Endothelial cell (in vitro differentiated cells): ENCODE measurements at places on chromosomes 4 and X.

GRCh38 chr4:874056-874455 is 48.1 kb upstream of the CPLX1 start:
- no peak for DNase-seq

- no peak for DNase-seq
Observed at GRCh38 chr4:147050356-147050765, 104.7 kb upstream of the TTC29 start.

GRCh38 chr4:149980941-149981340 is 97.3 kb upstream of the DCLK2 start:
- peak; percentile 67 for DNase-seq

DNA sequence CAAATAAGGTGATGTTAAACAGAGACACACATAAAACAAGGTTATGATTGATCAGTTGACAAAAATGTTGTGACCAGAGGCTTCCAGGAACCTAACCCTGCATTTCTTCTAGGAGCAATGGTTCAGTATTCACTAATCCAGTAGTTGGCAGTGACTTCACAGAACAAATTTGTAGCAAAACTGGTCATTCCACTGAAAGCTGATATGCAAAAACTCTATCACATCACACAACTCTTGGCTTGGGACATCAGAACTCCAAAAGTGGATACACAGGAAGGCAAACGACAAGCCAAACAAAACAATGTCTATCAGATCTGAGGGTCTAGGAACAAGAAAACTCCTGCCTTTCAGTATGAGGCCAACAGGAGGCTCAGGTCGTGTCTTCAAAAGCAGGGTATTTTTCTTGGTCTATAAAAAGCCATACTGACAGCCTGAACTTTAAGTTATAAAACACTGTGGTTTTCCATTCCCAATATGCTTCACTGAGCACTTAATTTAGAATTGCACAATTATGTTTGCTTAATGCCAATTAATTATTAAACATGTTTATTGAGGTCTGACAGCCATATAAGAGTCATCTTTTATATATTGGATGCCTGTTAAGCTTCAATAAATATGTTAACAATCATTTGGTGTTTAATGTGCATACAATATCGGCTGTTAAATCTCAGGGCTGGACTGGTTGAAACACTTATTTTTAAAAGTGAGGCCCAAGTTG is 45.6 kb downstream of the SOD3 start:
- no peak for DNase-seq

DNA sequence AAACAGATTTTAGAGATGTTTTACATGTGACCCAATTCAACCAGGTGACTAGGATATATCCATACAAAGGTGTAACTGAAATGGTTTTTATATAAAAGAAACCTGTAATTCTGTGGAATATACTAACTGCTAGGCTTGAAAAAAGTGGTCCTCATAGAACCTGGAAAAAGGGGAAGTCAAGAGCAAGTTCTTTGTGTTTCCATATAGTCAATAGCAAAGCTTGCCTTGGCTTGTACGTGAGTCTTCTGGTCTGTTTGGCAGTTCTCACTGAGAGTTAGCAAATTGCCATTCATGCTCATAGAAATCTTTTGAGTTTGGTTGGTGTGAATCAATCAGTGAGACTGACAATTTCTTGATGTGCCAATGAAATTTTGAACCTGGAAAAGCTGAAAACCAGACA is 79.4 kb upstream of the SMIM10 start:
- DNase-seq, result no peak

DNA sequence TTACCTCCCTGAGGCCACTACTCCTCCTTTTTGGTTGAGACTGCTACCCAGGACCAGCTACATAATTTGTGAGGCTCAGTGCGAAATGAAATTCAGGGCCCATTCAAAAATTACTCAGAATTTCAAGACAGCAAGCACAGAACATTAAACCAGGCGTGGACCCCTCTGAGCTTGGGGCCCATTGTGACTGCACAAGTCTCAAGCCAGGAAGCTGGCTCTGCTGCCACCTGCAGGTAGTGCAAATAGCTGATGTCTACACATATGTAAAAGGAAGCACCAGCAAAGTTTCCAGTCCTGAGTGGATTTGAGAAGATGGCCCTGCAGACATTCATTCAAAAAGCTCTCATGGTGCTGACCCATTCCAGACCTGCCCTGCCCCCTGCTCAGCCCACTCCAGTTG is 213.4 kb upstream of the LNX1 start:
- no peak for DNase-seq

DNA sequence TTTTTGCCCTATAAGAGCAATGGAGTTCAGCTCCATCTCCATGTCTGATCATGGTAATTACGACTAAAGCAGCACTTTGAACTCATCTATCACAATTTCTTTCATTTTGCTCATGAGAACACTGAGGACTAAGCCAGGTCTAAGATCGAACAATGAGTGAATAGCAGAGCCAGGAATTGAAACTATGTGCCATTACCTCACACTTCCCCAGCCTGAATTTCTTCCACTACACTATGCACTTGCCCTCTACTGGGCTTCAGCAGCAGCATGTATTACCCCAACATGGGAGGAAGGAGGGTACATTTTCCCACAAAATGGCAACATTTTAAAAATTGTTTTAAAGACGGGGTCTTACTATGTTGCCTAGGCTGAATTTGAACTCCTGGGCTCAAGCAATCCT is 274.7 kb upstream of the FGF13 start:
- DNase-seq, result no peak

GRCh38 chr4:16129336-16129735 is 45.5 kb upstream of the PROM1 start:
- no peak for DNase-seq

DNA sequence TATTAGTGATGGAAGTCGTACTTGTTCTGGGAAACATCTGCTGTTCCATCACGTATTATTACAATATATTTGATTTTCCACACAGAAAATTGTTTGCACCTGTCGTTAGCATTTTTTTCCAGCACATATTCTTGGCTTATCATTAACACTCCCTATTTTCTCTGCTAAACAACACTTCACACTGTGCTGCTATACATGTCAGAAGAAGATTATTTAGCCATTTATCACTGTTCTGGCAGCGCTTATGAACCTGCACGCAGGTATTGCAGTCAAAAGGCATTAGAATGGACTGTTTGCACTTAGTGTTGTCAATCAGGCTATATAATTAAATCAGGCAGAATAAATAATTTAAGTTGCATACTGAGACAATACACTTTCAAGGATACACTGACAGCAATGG is 218.6 kb downstream of the CHM start:
- no peak for DNase-seq

- DNase-seq, result no peak
Observed at GRCh38 chrX:110741213-110741796, 54.3 kb downstream of the CHRDL1 start.

GRCh38 chrX:1521459-1521956 is 15.5 kb downstream of the P2RY8 start:
- DNase-seq, result no peak

DNA sequence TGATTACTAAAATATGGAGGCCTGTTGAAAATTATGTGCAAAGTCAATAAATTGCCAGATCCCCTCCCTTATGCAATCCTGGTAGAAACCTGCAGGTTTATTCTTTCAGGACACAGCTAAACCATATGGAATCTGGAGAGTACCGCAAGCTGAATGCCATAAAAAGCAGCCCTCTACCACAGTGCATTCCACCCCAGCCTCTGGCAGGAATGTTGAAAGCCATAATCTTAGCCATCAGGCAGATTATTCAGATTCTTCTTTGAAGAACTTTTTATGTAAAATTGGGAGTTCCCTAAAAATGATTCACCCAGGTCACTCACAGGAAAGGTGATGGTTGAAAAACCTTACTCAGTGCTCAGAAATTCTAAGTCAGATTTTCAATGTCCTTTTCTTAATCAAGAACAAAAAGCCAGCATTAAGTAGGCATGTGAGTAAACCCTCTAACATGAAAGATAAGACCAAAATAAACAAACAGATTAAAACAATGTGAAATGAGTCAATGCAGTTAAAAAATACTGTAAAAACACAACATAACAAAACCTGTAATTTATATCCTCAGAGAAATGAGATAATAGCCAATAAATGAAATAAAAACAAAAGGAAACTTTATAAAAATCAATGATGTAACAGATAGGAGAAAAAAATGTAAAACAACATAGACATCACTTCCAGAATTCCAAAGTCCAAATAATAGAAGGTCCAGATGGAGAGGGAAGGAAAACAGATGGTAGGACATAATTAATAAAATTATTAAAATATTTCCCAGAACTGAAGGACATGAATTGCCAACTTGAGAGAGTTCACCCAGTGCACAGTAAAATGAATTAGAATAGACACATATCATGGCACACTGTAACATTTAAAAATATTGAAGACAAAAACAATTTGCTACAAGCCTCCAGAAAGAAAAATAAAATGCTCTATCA is 226.9 kb downstream of the FSTL5 start:
- no peak for DNase-seq

DNA sequence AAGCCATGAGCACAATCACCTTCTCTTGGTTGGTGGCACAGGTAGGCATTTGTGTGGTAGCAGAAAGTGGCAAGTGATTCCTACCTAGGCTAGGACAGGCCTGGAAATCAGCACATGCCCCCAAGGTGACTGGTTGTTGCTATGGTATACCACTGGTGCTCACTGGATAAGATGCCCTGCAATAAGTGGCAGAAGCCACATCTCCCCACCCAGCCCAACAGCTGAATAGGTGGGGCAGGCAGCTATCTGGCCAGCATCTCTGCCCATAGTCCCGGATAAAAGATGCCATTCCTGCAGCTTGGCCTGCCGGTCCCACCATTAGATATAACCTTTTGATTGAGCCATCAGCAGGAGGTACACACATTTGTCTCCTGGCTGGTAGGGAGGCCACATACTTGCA is 21.1 kb downstream of the AMER1 start:
- DNase-seq, result no peak

- no peak for DNase-seq
Observed at GRCh38 chr4:59608466-59608865, 1591.7 kb upstream of the ADGRL3 start.

GRCh38 chrX:45537936-45538335 is 337.3 kb upstream of the DIPK2B start:
- no peak for DNase-seq

DNA sequence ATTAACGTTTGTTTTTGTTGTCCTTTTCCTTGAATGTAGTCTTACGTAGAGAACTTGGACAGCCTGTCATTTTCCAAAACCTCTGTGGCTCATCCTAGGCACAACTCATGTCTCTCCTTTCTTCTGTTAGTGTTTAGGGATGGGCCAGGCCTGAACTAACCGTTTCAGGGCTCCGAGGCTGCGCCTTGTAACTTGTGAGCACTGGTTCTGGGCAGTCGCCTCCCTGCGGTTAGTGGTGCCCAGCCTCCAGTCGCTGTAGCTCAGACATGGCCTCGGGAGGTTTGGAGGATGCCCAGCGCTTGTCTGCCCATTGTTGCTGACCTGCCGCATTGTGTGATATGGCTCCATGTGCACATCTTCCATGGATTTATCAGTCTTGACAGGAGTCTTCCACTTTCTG is 32.8 kb downstream of the TMEM131L start:
- no peak for DNase-seq

DNA sequence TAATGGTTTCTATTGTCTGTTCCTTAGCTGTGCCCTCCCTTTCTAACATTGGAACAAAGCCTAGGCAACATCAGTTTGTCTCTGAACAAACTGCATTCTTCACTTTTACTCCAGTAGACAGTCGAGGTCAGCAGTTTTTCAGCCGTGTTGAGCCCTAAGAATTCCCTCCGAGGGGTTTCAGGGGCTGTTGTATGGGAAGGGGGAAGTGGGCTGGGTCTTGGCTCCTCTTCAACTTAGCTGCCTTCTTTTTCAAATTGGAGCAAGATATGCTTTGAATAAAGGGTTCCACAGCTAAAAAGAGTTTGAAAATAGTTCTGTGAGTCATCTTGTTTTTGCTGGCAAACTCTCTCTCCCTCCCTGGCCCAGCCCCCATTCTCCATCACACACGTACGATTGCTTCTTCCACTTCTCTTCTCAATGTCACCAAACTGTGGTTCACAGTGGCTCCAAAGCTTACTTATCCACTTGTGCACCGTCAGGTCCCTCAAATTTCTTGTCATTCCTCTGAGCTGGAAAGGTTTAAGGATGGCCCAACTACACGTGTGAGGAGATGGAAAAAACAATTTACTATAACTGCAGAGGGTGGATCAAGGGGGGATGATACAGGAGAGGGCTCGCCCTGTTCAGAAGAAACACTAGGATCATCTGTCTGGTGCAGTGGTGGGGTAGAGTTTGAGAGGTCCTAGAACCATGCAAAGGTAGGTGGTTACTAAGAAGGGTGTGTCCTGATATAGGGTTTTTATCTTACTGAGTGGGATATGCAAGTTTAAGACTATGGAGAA is 9.2 kb upstream of the MAML3 start:
- DNase-seq, result no peak

DNA sequence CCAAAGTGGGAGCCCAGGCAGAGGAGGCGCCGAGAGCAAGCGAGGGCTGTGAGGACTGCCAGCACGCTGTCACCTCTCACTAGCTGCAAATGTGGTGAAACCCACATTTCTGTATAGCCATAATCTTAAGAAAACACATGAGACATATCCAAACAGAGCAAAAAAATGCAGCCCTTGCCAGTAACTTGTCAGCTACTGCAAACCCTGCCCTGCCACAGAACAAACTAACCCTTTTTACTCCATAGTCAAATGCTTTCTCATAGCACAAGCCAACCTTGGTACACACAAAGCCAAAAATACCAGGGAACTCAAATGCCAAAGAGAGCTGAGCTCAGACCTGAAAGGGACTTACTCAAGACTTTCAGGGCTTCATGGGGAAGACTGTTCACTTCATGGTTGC is 14.9 kb upstream of the NXF3 start:
- DNase-seq, result no peak

DNA sequence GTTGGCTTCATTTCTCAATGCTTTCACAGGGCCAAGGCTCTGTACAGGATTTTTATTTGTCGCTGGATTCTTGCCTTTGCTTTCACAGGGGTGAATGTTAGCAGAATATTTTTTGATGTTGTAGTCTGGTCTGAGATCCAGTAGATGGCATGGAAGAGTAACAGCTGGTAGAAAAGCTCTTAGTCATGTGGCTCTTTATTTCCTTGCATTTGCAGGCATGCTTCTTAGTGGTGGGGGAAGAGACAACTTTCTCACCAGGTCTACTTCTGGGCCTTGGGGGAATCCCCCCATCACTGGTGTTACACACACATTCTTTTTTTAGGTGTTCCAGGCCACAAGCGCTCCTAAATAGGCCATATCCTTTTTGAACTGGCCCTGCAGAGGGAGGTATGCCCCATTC is 58.2 kb upstream of the DKK2 start:
- DNase-seq, result no peak

DNA sequence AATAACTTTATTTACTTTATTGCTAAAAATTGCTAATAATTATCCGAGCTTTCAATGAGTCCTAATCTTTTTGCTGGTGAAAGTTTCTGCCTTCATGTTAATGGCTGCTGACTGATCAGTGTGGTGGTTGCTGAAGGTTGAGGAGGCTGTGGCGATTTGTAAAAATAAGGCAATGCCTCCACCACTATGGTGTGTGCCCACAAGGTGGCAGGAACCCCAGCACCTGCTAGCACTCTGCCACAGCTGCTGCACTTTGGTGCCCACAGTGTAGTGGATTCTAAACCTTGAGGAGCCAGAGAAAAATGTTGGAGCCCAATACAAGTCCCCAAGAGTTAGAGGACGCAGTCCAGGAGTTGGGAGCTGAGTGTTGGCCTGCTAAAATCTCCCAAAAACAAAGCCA is 1237.1 kb downstream of the PCDH19 start:
- peak; percentile 2 for DNase-seq

- DNase-seq, result no peak
Observed at GRCh38 chr4:83605210-83605609, 69.3 kb downstream of the GPAT3 start.

- no peak for DNase-seq
Observed at GRCh38 chrX:69279234-69279633, 114.0 kb upstream of the PJA1 start.

GRCh38 chrX:118853596-118853995 is 30.0 kb downstream of the ZCCHC12 start:
- no peak for DNase-seq

- peak; percentile 44 for DNase-seq
Observed at GRCh38 chr4:54913751-54914526, 211.5 kb downstream of the KDR start.
